IMR-90 (cell line): ENCODE measurements at places on chromosomes 2 and 18. TPM values are rescaled to one million over a fixed set of nuclear protein-coding genes. Genes with fewer than 3 reads are reported as not detected.

MATN3 gene
- total RNA-seq, result 0.90 and 1.1 TPM in 2 replicates

DGUOK gene
- 57.2 and 66.3 TPM in 2 replicates for total RNA-seq

CYBRD1 gene
- 103 and 119 TPM in 2 replicates for total RNA-seq

AMER3 gene
- not detected in 2 replicates for total RNA-seq

ACMSD gene
- not detected in 2 replicates for total RNA-seq

ANKRD30BL gene
- not detected in 2 replicates for total RNA-seq

NTSR2 gene
- total RNA-seq, result not detected in 2 replicates

TCF7L1 gene
- total RNA-seq, result 0.72 and 1.1 TPM in 2 replicates

GRCh38 chr2:28680657-28681056 lies 71.0 kb upstream of the PPP1CB start:
- no peak for DNase-seq

DNA sequence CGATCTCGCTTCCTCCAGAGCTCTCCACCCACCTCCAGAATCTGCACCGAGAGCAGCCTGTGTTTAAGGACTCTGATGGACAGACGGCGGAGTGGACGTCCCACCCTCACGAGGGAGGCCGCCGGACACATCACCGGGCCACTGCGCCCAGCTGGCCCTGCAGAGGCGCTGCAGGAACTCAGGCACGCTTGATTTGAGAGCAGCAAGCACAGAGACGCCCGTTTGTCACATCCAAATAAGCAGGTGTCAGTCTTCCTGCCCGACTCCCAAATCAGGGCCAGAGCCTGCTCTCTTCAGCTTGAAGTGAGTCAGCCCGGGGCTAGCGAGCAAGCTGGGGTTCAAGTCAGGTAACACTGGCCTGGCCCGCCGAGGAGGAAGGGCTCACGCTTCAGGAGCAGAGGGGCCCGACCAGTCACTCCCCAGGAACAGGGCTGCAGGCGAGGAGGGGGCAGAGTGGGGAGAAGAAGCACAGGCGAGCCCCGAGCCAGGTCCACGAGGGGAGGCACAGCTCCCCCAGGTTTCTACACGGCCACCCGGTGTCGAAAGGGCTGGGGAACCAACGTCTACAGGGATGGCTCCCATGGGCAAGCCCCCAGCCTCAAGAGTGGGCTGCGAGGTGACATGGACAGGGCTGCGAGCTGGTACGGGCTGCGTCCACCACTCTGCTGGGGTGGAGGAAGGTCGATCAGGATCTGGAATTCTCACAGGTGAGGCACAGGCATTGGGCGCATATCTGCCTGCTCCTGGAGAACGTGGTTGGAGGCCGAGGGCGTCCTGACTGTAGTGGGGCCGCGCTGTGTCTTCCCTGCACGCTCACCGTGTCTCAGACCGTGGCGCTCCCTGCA lies 52.5 kb upstream of the CTDP1 start:
- no peak for DNase-seq

DNA sequence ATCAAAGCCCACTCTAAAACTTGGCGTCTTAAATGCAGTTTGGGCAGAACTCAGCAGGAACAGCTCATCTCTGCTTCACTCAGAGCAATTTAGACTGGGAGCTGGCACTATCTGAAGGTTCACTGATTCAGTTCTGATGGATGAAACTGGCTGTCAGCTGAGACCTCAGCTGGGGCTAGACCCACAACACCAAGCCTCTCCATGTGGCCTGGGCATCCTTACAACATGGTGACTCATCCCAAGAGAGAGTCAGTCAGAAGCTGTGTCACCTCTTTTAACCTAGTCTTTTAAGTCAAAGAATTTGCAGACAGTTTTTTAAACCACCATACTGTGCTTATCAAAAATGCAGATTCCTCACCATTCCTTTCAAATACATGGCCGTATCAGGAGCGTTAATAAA lies 62.6 kb upstream of the ZNF397 start:
- DNase-seq, result peak; percentile 61

DNA sequence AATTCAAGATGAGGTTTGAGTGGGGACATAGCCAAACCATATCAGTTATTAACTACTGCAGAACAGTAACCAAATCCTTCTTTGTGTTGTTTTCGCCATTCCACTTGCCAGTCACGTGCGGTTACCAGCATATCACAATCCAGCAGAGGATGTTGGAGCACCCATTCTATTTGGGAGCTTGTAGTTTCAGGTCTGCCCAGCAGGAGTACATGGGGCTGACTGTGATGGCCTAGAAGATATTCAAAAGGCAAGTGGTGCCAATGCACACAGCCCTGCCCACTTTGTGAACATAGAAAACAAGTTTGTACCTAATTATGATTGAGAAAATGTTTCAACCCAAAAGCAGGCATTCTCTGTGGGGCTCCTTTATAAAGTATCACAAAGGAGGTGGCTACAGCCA lies 57.0 kb downstream of the ZNF519 start:
- no peak for DNase-seq

- DNase-seq, result no peak
These were observed 130.0 kb upstream of the CTDP1 start for GRCh38 chr18:79549638-79550000.

- no peak for DNase-seq
These were observed 371 bp upstream of the LCLAT1 start for GRCh38 chr2:30446602-30447148.

- no peak for DNase-seq
These were observed 157.1 kb downstream of the GBX2 start for GRCh38 chr2:236010920-236011685.

GRCh38 chr18:13036622-13037320 lies 45.6 kb downstream of the CEP192 start:
- peak; percentile 69 for DNase-seq

GRCh38 chr2:227551836-227552235 lies 46.9 kb upstream of the SCYGR2 start:
- no peak for DNase-seq

- peak; percentile 87 for DNase-seq
These were observed 234.4 kb upstream of the EPAS1 start for GRCh38 chr2:46062637-46063412.

DNA sequence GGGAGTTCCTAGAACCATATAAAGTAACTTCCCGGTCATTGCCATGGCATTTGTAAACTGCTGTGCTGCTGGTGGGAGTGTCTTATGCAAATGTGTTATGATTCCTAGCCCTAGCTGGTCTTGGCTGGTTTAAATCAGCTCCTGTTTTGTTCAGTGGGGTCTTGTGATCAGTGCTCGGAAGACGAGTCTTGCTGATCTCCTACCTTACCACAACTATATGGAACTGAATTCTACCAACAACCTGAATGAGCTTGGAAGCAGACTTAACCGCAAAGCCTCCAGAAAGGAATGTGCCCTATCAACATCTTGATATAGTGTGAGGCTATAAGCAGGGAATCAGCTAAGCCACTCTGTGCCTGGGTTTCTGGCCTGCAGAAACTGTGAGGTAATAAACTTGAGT lies 33.5 kb downstream of the POLE4 start:
- peak; percentile 73 for DNase-seq

- no peak for DNase-seq
These were observed 49.9 kb downstream of the PLEKHA3 start for GRCh38 chr2:178530131-178530530.
